ENCODE measurements at places on chromosomes 5 and 9.

DNA sequence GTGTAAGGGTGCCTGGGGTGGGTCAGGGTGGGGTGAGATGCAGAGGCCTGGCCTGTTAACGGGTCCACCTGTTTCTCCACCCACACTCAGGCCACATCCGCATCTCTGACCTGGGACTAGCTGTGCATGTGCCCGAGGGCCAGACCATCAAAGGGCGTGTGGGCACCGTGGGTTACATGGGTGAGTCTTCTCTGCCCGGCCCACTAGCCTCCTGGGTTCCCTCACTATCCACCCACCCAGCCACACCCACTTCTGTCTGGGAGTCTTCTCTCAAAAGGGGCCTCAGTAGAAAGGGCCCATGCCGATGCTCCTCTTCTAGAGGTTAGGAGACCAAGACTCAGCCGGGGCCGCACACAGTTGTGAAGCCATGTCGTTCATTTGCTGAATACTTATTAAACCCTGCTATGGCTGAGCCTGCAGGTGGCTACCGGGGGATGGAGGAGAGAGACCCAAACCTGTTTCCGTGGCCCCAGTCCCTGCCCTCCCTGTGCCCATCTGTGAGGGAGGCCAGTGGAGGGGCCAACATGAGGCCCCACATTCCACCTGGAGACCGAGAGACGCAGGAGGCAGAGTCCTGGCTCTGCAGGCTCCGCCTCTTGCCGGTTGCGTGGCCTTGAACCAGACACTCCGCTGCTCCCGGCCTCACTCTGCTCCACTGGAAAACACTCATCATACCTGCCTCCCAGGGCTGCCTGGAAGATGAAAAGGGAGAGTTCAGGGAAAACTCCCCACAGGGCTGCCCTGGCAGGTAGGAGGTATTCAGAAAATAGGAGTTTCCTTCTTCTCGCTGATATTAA is 8.7 kb downstream of the GRK6 start:
- no peak for DNase-seq

GRCh38 chr5:87438231-87438630 is 25.5 kb upstream of the CCNH start:
- no peak for DNase-seq

- no peak for DNase-seq
Measured at GRCh38 chr5:54743997-54744788, 226.6 kb downstream of the SNX18 start.

DNA sequence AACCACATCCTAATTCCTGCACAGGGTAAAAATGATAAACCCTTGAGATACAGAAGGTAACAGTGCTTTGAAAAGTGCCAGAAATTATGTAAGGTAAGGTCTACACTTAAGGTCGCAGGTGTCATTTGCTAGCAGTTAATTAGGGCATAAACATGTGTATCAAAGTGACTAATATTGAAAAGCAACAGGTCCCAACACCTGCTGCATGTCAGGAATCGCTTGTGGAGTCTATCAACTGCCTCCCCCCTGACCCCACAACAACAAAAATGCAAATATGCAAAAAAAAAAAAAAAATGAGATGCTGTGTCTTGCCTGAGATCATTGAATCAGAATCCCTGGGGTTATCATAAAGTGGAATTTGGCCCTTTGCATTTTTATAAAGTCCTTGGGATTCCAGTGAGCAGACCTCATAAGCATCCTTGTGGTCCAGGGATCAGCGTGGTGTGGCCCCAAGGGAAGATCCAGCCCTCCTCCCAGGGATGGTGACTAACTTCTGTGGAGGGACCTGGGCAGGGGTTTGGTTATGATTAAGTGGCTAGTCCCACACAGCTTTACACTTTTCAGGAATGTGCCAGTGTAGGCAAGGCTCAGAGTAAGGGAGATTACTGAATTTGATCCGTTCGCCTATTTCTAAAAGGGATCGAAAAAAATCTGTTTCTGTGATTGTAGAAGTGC is 92.5 kb upstream of the TNFSF8 start:
- no peak for DNase-seq

- DNase-seq = no peak
Measured at GRCh38 chr9:76004526-76004925, 114.1 kb downstream of the PCSK5 start.

- DNase-seq = no peak
Measured at GRCh38 chr5:96854067-96854466, 22.2 kb upstream of the ERAP2 start.

DNA sequence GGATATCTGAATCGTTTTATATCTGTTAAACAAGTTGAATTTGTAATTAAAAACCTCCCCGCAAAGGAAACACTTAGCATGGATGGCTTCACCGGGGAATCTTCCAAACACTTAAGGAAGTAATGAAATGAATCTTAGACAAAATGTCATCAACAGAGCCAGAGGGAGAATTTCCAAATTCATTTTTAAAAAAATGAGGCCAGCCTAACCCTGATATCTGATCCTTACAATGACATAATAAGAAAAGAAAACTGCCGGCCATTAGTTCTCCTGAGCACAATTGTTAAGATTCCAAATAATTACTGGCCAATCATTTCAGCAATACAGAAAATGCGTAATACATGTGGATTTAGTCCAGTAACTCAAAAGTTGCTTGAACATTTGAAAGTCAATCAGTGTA is 6.1 kb upstream of the KIF12 start:
- DNase-seq = no peak

DNA sequence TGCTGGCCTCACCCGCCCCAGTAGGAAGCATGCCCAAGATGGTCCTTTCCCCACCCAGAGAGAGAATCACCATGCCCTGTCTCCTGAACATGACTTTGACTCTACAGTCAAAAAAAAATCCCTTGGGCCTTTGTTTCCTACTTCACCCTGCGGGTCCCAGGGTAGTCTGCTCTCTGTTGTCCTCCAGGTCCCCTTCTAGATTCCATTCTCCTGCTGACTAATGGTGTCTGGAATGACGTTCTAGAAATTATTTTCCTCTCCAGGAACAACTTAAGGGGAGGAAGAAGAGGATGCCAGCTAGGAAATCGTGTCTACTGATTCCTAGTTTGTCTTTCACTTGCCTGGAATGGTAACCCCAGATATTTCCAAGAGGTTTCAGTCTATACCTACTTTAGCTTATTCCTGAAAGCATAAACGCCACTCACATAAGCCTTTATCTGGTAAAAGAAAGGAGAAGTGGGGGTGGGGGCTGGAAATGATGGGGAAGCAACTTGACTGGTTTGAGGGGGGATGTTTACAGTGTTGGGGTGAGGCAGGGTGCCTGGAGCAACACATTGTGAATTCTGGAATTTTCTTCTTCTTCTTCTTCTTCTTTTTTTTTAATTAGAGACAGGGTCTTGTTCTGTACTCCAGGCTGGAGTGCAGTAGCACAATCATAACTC is 93.9 kb downstream of the SNX18 start:
- no peak for DNase-seq

- DNase-seq = no peak
Measured at GRCh38 chr5:69329905-69330489, 2.6 kb downstream of the CCDC125 start.

DNA sequence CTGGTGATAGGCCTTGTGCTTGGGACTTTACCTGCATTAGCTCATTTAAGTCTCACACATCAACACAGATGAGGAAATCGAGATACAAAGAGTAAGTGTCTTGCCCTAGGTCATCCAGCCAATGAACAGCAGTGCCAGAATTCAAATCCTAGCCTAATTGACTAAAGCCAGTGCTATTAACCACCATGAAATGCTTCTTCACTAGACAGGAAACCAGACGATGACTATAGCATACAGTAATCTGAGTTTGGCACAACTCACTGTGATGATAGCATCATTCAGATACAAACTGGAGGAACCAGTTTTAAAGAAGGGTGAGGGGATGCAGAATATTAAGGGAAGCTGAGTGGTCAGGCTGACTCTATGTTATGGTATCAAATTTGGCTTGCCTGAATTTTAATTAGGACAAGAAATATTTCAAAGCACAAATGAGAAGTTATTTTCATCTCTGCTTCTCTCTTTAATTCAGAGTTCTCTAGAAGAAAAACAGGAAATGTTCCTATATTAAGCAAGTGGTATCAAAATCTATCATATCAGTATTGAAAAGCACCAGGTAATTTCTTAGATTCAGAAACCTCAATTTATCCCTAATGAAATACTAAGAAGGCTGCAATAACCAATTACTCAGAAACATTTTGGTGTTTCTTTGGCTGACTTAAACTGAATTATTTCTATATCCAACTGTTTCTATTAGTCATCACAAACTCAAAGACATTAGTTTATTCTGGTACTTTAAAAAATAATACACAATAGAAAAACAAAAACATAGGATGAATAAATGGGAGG is 147.0 kb upstream of the RASA1 start:
- no peak for DNase-seq

DNA sequence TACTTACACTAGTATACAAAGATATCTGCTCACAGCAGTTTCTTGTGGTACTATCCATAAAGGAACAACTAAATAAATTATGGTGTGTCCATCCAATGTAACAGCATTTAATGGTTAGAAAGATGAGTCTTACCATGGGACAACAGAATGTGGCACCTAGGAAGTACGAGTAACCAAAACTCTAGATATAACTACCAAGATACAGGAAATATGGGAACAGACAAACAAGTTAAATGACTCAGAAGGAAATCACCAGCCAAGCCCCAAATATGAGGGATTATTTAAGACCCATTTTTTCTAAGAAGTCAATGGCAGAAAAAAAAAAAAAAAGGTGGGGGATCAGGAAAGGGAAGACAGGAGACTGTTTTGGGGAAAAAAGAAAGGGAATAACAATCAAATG is 294.8 kb downstream of the PRELID2 start:
- no peak for DNase-seq

GRCh38 chr9:34659592-34660253 is 2.7 kb downstream of the CCL27 start:
- DNase-seq = no peak

- no peak for DNase-seq
Measured at GRCh38 chr5:100520348-100520747, 14.8 kb upstream of the FAM174A start.

DNA sequence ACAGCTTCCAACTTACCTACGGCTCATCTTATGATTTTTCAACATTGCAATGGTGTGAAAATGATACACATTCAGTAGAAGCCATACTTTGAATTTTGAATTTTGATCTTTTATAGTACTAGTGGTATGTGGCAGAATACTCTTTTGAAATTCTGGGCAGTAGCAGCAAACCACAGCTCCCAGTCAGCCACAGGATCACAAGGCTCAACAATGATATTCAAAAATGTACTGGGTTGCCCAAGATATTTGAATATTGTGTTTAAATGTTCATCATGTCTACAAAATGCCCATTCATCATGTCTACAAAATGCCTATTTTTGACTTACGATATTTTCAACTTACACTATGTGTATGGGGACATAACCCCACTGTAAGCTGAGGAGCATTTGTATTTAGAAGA is 81.3 kb upstream of the PRR16 start:
- DNase-seq = no peak

GRCh38 chr5:85646641-85647040 is 971.1 kb upstream of the COX7C start:
- DNase-seq = peak; percentile 7

GRCh38 chr9:76370396-76371023 is 23.7 kb downstream of the RFK start:
- DNase-seq = no peak

- DNase-seq = no peak
Measured at GRCh38 chr5:154788212-154788611, 33.0 kb downstream of the LARP1 start.

GRCh38 chr5:157611571-157612476 is 36.2 kb upstream of the ADAM19 start:
- no peak for DNase-seq

GRCh38 chr5:168702511-168702910 is 123.3 kb upstream of the PANK3 start:
- no peak for DNase-seq

GRCh38 chr9:84699984-84700383 is 30.5 kb downstream of the NTRK2 start:
- no peak for DNase-seq

- no peak for DNase-seq
Measured at GRCh38 chr5:128674837-128675446, 136.9 kb upstream of the FBN2 start.

GRCh38 chr5:12023614-12024241 is 119.5 kb upstream of the CTNND2 start:
- DNase-seq = peak; percentile 91

GRCh38 chr5:169629847-169630548 is 7.1 kb upstream of the DOCK2 start:
- DNase-seq = no peak

DNA sequence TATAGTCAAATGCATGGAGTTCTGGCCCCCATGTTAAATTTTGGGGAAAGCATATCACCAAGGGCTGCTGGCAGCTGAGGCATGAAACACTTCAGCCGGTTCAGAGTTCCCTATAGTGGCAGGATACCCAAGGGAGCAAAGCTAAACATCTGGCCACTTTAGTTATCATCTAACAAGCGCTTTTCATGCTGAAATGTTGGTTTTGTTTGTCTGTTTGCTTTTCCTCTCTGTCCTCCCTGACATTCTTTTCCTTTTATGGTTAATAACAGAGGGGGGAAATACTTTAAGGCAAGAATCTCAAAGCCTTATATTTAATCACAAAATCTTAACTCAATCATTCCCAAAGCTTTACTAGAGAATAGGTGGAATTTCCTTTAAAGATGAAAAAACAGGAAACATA is 11.9 kb downstream of the APBA1 start:
- DNase-seq = no peak

DNA sequence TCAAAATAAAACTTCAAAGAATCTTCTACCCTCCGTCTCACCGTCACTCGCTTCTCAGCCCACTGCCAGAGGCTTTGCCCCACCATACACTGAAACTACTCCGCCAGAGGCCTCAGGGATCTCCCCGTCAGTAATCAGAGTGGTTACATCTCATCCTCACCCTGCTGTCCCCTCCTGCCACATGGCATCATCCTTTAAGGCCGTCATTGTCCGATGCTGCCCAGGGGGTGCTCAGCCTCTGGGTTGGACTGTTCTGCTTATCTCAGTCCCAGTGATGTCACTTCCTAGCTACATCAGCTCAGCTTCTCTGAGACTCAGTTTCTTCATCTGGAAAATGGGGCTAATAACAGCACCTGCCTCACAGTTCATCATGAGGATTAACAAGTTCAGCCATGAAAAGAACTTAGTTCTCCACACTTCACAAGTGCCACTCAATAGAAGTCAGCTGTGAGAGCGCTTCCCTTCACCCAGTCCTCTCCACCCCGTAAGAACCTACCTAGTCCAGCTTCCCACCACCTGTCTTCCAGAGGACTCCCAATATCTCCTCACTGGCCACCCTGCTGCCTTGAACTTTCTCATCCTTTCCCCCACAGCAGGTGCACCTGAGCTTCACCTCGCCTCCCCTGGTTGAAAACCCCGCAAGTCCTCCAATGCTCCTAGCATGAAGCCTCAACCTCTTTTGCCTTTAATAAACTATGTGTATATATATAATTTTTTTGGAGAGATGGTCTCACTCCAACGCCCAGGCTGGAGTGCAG is 2.8 kb upstream of the IL3 start:
- no peak for DNase-seq

GRCh38 chr9:86979657-86980056 is 32.4 kb upstream of the GAS1 start:
- DNase-seq = no peak

DNA sequence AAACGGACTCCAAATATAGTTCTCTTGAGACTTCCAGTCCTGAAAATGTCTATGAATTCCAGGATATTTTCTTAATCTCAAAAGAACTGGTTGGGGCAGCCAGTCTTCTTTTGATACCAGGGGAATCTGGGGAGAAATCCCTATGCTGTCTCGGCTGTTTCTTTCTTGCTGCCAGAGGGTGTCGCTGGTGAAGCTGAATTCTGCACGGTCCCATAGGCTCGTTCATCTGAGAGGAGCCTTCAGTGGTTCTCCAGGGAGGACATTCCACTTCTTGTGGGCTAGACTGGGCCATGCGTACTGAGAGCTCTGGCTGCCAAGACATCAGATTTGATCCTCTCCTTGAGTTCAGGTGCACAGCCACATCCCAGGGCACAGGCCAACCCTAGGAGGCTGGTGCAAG is 155.0 kb upstream of the CLINT1 start:
- DNase-seq = no peak

Measured in spinal cord (tissue), 10 donors.